ENCODE measurements at places on chromosomes 7 and 10.

DNA sequence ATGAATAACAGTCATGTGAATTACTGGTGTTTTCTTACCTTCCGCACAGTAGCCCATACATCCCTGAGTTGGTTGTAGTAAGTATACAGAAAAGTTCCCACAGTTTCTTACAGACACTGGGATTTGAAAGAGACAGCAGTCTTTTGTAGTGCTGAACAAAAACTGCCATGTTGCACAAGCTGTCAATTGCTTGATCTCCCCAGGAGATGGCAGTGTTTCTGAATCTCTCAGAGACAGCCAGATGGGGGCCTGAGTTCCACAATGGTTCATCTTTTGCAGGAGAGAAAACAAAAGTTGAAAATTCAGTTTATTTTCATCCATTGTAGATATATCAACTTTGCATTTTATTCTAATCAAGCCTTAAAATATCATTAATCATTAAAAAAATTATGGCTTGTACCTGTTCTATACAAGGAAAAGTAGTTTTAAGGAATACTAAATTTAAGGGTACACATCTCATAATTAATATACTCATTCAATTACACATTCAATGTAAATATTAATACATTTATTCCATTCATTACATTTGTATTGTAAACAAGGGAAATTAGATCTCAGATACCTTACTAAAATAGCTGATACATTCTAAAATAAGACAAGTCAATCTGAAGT is 14.5 kb downstream of the VWDE start:
- DNase-seq: peak; percentile 84

DNA sequence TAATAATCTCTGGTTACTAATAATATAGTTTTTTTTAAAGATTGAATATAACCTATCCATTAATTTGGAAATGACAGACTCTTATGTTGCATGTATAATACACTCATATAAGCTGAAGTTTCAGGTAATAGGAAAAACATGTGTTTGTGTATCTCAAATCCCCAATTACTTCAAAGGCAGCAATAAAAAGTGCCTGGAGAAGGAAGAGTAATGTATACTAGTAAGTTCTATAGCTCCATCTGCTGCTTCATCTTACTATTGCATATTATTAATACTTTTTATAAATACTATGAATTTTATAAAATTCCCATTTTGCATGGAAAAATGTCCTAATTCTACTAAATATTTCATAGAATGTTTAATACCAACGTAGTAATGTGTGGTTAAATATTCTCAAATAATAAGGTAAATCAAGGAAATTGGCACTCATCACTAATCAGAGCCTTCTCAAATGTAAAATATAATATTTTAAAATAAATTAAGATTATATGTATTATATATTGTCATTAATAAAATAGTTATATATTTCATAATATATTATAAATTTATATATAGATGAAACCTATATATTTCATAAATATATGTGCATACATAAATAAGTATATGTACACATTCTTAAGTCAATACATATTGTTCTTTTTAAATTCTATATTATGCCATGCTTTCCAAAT is 311.9 kb downstream of the HGF start:
- peak; percentile 70 for DNase-seq

GRCh38 chr7:138295049-138295637 is 164.9 kb upstream of the TRIM24 start:
- DNase-seq: peak; percentile 10

DNA sequence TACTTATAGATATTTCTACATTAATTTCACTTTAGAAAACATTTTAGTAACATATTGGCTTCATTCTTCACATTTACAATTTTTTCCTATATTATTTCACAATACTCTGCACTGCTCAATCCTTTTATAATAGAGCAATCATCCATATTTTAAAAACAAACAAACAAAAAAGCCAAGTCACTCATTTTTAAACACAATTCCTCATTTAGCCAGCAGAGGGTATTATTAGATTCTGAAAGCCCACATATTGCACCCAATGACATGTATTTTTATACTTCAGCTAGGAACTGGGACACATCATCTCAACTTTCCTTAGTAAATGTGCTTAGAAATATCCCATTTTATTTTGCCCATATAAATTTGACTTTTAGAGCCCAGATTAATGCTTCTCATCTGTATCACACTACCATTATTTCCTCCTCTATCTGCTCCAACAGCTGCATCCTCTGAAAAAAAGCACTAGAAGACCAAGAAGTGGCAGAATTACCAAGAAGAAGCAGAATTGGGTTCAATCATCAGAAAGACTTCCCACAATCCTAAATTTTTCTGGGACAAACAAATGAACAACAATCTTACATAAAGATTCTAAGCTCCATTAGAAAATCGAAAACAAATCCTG is 29.5 kb downstream of the CTNNA3 start:
- DNase-seq: peak; percentile 56

DNA sequence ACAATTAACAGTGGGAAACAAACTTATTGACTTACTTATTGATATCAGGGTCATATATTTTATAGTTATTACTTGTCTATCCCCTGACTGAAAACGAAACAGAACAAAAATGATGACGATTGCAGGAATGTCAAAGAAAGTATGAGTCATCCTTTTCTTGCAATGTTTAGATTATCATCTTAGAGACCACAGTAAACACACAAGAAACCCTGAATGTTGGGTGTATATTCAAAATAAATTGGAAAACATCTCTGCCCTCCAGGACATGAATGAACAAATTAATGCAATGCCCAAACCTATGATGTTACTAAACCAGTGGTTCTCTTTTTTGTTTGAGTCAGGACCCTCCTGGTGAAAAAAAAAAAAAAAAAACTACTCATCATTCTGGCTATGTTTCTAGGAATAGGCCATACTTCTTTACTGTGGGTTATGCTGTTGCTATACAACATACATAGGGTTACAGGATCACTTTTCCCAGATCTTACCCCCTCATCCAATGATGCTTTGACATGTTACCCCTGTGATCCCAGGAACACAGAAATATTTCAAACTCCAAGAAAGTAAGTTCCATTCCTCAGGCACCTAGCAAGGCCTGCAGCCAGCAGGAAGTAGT is 623.4 kb upstream of the IGFBP3 start:
- DNase-seq: peak; percentile 94

DNA sequence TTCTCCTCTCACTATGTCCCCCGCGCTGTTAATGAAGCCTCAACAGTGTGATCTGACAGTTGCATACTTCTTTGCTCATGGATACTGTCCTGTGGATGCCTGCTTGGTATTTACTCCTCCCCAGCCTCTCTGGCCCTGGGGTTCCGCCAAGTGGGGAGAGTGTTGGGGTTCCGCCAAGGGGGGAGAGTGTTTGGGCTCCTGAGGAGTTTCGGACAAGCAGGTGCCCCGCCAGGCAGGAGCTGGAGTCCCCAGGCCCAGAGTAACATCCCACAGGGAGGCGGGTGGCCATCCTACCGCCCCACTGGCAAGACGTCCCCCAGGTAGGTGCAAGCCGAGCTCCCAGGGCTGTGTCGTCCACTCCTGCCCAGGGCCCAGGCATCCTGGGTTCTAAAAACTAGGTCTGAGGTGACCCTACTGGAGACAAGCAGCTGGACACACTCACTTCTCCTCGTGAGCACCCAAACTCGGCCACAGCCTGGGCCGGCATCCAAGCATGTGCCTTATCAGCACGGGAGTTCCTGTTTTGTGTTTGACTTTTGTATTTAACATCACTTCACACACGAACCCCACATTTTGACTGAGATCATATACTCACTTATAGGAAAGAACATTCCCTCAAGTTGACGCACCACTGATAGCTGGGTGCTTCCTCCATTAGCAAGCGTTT is 34.2 kb downstream of the CAMK2B start:
- DNase-seq: peak; percentile 93

DNA sequence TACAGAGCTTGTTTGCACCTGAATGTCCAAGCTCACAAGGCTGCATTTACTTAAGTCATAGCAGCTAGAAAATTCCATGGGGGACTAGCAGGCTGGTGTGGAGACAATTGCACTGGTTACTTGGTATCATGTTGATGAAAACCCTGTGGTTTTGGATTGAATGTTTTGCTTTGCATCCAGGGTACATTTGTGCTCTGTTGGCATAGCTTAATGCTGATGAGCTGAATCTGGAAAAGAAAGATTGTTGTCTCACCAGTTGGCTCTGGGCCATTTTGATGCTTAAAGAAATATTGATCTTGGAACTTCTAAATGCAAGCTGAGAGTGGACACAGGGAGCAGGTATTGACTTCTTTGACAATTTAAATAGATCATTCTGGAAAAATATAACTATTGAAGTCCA is 122.5 kb upstream of the MBL2 start:
- peak; percentile 19 for DNase-seq

GRCh38 chr7:150324373-150324961 is 1.1 kb upstream of the ACTR3C start:
- DNase-seq: peak; percentile 55

- peak; percentile 61 for DNase-seq
These were observed 219.0 kb downstream of the CCDC3 start for GRCh38 chr10:12782537-12782936.

DNA sequence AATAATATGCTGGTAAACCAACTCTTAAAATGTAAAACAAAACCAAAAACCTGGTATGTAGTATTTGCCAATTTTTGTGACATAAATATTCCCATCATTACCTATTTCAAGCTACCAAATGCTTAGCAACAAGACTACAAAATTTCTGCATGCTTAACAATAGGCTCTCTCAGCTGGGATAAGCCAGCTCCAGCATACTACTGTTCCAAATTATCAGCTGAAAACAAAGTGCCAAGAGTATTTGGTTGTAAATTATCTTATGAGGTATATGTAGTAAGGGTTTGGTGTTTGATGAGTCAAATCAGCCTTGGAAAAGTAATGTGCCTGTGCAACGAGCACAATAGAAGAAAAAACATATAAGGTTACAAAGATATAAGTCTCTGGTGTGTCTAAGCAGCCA is 263.2 kb downstream of the HGF start:
- DNase-seq: no peak

DNA sequence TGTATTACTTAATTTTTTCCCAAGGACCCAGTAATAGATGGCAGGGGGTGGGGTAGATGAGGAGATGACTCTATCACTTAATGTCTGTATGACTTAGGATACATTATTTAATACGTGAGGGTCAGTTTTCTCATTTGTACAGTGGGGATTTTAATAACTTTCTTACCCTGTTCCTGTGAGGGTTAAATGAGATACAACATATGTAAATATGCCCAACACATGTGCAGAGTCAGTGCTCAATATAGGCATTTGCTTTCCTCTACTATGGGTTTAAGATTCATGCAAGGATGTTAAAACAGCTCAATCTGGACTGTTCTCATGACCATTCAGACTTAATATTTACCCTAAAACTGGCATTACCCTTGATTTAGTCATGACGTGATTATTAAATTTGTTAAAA is 31.2 kb downstream of the ST7 start:
- no peak for DNase-seq

DNA sequence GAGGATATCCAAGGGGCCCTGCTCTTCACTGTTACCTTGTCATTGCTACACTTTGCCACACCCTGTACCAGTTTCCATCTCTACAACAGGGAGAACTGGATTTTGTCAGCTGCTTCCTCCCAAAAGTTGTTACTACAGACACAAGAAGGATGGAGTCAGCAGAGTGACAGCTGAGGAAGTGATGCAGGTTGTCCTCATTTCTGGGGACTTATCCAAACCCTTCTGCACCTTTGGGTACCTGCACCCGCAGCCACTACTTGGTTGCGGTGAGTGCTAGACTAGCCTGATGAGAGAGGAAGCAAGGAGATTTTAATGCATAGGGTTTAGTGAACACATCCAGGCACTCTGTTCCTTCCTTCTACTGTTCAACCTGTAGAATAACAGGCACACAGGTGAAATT is 281.0 kb downstream of the RPS24 start:
- DNase-seq: no peak

GRCh38 chr7:110856704-110857103 is 234.2 kb upstream of the LRRN3 start:
- peak; percentile 38 for DNase-seq

GRCh38 chr10:61822781-61823230 is 78.7 kb upstream of the ARID5B start:
- DNase-seq: peak; percentile 40

DNA sequence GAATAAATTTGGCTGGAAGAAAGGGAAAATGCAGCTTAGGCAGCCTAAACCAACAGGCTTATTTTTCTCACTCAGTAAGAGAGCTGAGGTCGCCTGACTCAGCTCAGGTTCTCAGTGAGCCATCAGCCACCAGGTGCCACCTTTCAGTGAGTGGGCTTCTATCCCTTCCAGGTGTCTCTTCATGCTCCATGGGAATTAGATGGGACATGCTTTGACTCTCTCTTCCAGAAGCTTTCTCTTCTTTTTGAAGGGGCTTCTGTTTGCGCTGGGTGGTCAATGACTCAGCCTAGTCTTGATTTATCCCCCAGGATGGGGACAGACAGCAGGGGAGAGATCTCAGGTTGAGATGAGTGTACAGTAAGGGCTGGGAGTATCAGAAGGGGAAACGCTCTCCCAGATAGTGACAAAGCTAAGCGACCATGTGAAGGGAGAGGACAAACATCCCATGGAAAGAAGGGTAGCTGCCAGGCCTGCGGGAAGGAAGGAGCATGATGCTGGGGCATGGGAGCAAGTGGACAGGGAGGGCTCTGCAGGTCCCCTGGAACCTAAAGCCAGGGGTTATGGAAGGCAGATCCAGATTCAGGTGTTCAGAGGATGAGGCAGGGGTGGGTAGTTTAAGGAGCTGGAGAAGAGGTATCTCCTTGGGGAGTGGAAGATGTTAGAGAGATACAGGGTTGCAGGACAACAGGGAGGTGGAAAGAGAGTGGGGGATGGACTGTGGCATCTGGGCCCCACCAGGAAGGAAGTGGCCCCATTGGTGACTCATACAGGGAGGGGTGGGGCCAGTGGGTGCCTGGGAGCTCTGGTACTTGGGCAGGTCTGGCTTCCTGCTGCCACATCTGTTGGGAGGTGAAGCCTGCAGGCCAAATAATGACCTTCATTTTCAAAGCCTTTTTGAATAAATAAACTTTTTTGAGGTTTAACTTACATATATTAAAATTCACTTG is 32.5 kb downstream of the OGDH start:
- peak; percentile 68 for DNase-seq

GRCh38 chr7:50262916-50263690 is 41.4 kb upstream of the IKZF1 start:
- DNase-seq: no peak

GRCh38 chr10:48981310-48981907 is 41.8 kb upstream of the LRRC18 start:
- DNase-seq: peak; percentile 64

DNA sequence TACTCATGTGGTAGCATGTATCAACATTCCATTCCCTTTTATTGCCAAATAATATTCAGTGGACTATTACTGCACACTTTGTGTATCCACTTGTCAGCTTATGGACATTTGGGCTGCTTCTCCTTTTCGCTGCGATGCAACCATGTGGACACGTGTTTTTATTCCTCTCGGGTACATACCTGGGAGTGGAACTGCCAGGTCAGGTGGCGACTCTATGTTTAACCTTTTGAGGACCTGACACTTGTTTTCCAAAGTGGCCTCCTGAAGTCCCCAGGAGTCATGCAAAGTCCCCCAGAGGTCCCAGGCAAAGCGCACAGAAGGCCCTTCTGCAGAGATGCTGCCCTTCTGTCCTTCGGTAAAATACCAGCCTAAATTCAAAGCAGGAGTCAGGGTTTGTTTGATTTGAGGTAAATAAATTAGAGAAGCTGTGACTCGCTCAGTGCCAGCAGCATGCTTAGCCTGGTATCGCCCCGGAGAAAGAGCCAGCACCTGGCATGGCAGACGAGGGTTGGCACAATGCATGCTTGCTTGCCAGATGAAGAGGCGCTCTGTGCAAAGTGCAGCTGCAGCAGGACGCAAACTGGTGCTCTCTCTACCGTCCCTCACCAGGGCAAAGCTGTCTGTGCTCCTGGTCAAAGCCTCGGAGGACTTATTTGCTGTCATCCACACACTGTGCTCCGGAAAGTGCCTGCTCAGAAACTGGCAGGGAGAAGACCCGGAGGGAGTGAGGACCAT is 37.8 kb downstream of the HIPK2 start:
- no peak for DNase-seq

- DNase-seq: peak; percentile 58
These were observed 160.5 kb downstream of the AOAH start for GRCh38 chr7:36563706-36564327.
